ENCODE measurements at places on chromosomes 6 and 20. TPM values are rescaled to one million over a fixed set of nuclear protein-coding genes. Genes with fewer than 3 reads are reported as not detected.

DNA sequence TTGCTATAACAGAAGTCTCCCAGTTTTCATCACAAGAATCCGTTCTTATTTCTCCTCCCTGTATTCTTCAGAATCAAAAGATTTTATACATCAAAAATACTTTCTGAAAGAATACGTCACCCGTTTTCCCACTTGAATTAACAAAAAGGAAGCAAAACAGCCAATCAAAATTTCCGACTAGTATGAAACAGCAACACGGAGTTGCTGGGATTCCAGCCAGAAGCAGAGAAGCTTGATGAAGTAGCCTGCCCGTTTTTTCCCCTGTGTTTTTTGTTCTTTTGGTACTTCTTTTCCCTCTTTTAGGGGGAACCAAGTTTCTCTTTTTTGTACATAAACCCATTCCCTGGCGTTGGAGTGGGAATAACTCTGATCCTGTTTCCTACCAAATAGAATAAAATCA lies 14.6 kb downstream of the TXLNB start:
- DNase-seq, result no peak

GRCh38 chr6:113684382-113684901 lies 172.7 kb upstream of the MARCKS start:
- no peak for DNase-seq

GRCh38 chr6:166633732-166634535 lies 6.9 kb upstream of the RPS6KA2 start:
- DNase-seq, result no peak

- no peak for DNase-seq
These were observed 67.0 kb downstream of the IYD start for GRCh38 chr6:150435832-150436231.

DNA sequence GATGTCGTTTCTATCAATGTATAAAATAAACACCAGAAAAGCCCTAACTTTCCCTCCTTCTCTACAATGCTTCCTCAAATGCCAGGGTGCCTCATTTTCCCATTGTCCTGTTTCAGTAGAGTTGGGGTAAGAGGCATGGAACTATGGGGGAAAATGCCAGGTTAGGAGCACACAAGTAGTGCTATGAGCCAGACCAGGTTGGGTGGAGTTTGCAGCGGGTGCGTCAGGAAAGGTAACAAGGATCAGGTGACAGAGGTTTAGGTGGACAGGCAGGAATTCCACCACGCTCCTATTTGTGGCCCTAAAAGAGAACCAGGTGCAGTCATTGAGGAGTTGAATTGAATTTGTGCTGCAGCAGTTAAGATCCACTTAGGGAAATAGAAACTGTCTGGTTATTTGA lies 36.5 kb downstream of the SYTL3 start:
- no peak for DNase-seq

DNA sequence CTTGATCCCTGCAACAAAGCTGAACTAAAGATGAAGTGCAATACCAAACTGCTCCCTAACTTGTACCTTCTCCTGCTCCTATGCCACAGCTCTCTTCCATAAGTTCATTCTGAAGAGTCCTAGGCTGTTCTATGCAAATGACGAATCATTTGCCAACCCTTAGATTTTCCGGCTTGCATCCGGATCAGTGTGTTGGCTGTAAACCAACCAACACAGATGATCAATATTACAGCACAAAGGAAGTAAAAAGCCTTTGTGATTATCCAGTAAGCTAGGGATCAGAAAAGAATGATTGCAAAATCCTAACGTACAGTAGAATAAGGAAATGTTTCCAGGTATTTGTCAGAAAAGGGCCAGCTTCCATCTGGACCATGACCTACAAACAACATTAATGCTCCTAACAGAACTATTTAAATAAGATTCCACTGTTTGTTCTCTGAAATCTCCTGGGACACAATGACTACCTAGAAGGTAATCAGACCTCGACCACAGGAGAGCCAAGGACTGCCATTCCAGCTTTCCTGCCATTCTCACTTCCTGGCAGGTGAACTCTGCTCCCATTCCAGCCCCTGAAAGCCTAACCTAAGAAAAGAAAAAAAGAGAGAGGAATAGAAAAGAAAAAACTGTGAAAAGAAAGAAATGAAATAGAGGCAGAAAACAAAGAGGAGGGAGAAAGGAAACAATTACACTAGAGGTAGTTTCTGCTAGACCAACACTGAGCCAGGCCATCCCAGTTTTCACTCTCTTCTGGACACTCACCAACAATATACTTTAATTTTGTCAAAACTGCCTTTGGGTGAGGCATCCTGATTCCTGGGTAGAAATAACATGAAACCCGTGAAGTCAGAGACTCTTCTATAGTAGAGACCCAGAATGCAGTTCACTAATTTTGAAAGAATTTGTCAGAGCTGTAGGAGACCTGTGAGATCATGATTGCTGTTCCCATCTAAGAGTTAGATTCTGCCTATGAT lies 19.7 kb downstream of the GMDS start:
- no peak for DNase-seq

DNA sequence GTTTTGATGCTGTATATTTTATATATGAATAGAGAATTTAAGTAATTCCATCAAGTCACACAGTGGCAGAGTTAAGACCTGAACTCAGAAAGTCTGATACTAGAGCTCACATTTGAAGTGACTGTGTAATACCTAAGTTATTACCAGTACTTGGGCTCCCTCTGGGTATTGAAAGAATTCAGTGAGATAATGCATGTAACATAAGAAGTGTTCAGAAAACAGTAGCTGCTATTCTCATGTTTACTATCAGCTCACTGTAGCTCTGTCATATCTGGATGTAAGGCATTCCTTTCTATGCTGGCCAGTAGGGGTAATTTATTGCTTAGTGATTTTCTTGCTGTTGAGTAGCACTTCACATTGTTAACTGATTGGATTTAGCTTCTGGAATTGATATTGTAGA lies 44.6 kb downstream of the NKX2-4 start:
- DNase-seq, result no peak

DNA sequence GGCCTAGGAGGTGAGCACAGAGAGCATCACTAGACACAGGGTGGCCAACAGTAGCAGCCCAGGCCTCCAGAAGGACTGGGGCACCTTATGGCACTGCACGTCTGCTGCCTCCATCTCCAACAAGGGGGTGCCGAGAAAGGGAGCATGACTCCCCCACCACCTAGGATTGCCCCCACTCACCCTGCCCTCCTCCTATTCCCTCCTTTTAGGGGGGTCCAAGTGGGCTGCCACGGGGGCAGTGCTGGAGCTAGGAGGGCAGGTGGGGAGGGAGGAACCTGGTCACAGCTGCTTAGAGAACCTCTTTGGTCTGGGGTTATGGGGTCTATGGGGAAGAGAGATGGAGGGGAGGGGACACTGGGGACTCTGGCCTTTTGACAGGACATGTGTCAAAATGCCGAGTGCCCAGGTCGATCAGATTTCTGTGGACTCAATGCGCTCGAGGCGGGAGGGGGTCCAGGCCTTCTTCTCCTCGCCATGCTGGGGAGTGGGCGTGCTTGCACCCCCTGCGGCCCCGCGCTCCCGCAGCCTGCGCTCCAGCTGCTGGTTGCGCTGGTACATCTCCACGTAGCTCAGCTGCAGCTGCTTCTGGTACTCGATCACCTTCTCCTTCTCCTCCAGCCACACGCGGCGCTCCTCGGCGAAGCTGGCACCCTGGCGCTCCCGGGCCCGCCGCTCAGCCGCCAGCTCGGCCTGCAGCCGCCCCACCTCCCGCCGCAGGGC lies 4.5 kb upstream of the FASTKD5 start:
- no peak for DNase-seq

GRCh38 chr20:42392442-42392841 lies 774.3 kb upstream of the CHD6 start:
- DNase-seq, result no peak

The SLC22A1 gene
- not detected for total RNA-seq

The LAMA5 gene
- 3.6 TPM for total RNA-seq

All from SJSA1 (cell line).